ENCODE measurements at places on chromosomes 2 and 18.

DNA sequence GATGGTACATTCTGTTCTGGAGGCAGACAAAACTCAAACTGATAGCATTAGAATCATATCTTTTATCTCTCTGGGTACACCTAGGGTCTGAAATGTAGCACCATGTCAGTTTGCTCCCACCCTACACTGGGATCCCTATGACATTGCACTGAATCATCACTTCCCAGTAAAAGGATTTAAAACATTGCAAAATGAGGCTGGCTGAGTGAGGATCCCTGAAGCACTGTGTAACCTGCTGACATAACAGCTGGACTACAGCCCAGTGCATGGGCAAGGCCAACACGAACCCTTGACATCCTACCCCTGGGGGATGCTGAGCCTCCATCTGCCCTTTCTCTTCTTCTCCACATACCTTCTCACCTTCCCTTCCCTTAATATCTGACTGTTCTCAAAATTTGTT lies 253.2 kb downstream of the TTC32 start:
- no peak for DNase-seq

DNA sequence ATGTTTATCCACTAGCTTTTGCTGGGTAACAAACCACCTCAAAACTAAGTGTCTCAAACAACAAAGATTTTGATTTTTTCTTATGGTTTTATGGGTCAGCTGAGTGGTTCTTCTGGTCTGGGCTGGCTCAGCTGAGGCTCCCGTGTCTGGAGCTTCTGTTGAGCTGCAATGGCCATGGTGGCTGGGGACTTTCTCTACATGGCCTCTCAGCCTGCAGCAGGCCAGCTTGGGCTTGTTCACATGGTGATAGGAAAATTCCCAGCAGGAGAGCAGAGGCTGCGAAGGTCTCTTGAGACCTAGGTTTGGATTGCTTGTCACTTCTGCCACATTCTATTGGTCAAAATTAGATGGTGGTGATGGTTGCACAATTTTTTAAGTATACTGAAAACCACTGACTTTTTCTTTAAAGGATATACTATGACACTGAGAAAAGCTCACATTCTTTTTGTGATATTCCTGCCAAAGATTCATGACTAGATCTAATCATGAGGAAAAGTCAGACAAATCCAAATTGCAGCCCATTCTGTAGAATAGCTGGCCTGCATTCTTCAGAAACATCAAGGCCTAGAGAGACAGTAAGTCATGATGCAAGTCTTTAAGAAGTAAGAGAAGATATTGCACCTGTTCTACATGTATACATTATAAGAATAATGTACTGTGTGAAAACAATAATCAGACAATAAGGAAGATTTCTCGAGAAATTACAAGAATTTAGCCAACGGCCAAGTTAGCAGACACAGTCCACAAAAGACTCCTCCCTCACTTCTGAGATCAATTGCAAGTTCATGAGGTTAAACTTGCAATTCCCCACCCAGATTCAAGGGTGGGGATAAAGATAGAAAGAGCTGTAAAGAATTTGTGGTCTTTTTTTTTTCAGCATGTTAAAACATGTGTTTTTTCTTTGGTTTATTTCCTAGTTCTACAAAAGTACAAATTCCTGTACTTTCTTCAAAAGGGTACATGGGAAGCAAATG lies 35.0 kb upstream of the IL1R2 start:
- DNase-seq: no peak

- no peak for DNase-seq
Measured at GRCh38 chr2:2867397-2867979, 510.1 kb downstream of the EIPR1 start.

GRCh38 chr2:96209011-96209728 lies 543 bp upstream of the STARD7 start:
- no peak for DNase-seq

- no peak for DNase-seq
Measured at GRCh38 chr2:241514986-241515737, 6.8 kb upstream of the STK25 start.

DNA sequence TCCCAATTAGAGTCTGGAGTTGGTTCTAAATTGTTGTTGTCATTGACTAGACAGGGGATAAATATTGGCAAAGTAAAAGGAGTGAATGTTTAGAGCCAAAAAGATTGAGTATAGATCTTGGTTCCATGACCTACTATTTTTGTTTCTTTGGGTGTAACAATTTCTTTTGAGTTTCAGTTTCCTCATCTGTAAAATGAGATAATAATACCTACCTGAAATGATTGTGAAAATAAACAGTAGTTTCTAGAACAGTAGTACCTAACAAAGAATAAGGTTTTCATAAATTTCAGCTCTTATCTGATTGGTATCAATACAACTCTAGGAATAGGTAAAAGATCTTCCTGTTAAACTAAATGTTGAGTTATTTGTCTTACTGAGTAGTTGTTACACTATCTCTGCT lies 56.8 kb downstream of the PMS1 start:
- DNase-seq: no peak

GRCh38 chr2:10382354-10383061 lies 65.6 kb downstream of the ODC1 start:
- DNase-seq: no peak

- no peak for DNase-seq
Measured at GRCh38 chr2:196990788-196991461, 64.4 kb upstream of the PGAP1 start.

DNA sequence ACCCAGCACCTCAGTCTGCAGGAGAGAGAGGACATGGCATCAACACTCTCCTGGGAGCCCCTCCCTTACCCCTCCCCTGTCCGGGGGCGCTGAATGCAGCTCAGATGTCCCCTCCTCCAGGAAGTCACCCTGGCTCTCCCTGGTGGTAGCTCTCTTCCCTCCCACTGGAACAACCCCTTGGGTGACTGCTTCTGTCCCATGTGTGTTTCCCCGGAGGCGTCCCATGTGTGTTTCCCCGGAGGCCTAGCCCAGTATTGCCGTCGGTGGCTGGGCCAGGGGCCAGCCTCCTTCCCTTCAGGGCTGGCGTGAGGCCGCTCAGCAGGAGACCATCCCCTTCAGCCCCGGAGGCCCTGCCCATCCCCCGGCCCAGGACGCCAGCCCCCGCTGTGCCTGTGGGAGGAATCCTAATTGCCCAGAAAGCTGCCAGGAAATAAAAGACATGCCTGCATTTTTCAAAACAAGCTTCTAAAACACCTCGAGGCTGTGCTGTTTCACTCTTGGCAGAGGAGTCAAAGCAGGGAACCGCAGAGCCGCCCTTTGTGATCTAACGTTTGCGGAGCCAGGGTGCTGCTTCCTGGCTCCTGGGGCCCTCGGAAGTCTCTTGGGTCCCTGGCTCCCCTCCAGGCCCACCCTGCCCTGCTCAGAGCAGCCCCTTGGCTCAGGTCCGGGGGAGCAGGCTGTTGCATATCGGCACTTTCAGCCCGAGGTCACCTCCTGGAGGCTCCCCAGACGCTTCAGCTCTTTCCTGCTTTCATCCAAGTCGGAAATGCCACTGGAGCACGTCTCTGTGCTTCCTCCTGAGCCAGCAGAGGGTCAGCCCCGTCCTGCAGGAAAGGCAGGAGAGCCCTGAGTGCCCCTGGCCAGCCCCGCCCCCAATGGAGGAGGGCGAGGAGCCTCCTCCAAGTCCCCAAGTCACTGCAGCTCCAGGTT lies 11.4 kb downstream of the SNED1 start:
- DNase-seq: no peak

DNA sequence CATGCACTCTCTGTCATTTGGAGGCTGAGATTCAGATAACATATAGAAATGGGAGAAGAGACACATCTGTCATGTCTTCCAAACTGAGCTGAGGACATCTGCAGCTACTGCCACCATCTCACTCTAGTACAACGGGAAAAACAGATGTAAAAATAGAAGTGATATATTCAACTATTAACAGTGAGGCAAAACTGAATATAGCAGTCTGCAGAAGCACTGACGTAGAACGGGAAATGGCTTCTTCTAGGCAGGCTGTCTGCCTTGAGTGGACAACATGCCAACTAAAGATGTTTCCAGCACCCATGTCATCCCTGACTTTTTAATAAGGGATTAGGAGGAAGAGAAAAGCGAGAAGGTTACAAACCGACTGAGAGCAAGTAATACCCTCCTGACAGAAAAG lies 51.6 kb downstream of the MRPL33 start:
- no peak for DNase-seq

- no peak for DNase-seq
Measured at GRCh38 chr2:1802469-1803216, 58.3 kb upstream of the PXDN start.

- peak; percentile 15 for DNase-seq
Measured at GRCh38 chr18:42614619-42615293, 500.7 kb downstream of the RIT2 start.

- no peak for DNase-seq
Measured at GRCh38 chr2:1693723-1694122, 50.6 kb downstream of the PXDN start.

DNA sequence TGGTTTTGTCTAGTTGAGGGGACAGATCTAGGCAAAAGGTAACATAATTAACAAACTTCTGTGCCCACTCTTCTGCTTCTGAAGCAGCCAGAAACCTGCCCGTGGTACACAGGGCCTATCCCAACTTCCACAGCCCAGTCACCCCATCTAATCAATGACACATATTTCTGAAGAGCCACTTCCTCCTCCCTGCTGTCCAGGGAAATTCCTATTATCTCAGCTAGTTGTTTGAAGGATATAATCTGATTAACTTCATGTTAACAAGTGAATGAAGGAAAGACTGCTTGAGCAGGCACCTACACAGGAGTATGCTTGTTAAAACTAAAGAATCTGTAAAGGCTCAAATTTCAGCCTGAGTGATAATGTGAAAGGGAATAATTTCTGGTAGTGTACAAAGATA lies 61.4 kb downstream of the CCDC148 start:
- DNase-seq: peak; percentile 5

GRCh38 chr2:212940816-212941215 lies 210.6 kb downstream of the IKZF2 start:
- no peak for DNase-seq

DNA sequence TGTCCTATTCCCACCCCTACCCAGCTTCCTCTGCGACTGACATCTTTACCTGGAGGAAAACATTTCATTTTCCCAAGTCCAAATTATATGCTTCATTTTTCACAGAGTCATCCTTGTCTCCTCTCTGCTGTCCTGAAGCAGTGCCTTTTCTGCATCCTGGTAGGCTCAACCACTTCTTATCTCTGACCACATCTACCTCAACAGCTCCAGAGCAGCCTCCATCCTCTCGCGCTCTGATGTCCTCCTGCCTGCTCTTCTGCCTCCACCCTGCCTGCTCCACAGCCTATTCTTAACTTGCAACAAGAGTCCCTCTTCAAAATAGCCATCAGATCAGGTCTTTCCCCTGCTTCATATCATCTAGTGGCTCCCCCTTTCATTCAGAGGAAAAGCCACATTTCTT lies 457.1 kb downstream of the PARD3B start:
- DNase-seq: no peak

- peak; percentile 25 for DNase-seq
Measured at GRCh38 chr18:457140-457519, 43.4 kb downstream of the COLEC12 start.

DNA sequence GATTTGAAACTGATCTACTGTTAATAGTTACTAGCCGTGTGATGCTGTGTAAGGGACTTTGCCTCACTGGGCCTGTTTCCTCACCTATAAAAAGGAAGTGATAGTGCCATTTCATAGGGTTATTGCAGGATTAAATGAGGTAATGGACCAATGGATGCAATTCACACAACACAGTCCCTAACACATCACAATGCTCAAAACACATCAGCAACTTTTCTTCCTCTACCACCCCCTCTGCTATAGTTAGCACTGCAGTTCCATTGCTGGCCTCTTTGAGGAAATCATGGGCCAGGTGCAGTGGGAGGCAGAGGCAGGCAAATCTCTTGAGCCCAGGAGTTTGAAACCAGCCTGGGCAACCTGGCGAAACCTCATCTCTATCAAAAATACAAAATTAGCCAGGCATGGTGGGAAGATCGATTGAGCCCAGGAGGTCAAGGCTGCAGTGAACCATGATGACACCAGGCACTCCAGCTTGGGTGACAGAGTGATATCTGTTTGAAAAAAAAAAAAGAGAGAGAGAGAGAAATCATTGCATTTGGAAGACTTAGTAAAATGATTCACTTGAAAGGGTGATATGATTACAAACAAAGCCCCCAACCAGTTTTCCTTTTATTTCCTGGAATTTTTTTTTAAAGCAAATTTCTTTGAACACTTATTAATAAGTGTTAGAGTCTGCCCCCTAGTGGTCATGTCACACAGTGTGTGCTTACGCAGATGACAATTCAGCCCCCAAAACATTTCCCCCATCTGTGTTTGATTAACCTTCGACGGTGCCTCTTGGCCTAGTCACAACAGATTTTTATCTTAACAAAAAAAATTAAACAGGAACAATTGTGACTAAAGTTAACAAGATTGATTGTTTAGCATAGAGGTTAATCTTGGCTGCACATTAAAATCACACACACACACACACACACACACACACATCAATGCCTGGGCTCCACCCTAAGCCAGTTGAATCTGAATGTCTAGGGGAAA lies 88.6 kb upstream of the BCL11A start:
- DNase-seq: no peak

DNA sequence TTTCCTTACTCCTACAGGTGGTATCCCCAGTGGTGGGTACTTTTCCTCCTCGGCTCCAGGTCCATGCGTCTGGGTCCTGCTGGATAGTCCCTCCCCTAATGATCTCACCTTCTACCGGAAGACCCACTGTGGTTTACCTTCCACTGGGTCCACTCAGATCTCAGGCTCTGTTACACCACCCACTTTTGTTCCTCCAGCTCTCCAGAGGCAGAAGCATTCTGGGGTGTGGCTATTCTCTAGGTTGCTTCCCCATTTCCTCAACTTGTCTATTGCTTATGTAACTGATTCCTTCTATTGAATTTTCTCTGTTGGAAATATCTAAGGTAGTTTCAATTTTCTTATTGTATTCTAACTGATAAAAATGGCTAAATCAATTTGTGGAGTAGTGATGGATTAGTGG lies 87.6 kb upstream of the GALNT5 start:
- DNase-seq: no peak

DNA sequence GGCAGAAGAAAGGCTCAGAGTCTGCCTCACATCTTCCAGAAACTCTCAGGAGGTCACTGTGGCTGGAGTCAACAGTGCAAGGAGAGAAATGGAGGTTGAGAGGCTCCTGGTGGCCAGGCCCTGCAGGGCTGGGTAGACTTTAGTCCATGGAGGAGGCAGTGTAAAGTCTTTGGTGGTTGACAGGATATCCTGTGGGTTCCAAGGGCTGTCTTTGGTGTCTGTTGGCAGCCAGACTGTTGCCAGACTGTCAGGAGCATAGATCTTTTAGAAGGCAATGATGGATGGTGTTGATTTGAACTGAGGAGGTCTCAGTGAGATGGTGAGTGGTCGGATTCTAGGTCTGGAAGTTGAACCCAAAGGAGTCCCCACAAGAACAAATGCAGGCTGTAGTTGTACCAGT lies 45.0 kb upstream of the SKOR2 start:
- no peak for DNase-seq

DNA sequence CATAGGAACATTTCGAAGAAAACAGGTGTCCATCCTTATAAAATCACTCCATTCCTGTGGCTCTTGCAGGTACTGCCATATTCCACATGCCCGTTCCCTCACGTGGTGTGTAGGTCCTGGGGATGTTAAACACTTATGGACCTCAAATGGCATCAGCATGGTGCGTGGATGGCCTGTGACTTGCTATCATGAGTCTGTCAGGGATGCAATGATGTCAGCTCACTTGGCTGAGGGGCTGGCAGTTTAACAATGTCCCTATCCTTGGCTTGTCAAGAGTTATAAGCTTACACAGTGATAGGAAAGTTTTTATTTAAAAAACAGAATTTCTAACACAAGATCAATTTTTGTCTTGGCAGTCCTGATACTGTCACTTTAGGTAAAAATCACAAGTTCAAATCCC lies 28.8 kb downstream of the MAIP1 start:
- no peak for DNase-seq

GRCh38 chr2:101461381-101461780 lies 13.5 kb downstream of the RFX8 start:
- no peak for DNase-seq

GRCh38 chr18:23588836-23589560 lies 2.7 kb upstream of the NPC1 start:
- DNase-seq: no peak
